Fibroblast of the conjunctiva (primary cell): ENCODE measurements at places on chromosomes 5 and 9.
A peak's percentile ranks its signal among the peaks of the same experiment; 100 is the strongest.

GRCh38 chr5:62093976-62094375, 212.0 kb upstream of the KIF2A start:
- peak; percentile 26 for DNase-seq

- DNase-seq = no peak
These were observed 174.1 kb downstream of the TLE4 start for GRCh38 chr9:79745752-79746336.

DNA sequence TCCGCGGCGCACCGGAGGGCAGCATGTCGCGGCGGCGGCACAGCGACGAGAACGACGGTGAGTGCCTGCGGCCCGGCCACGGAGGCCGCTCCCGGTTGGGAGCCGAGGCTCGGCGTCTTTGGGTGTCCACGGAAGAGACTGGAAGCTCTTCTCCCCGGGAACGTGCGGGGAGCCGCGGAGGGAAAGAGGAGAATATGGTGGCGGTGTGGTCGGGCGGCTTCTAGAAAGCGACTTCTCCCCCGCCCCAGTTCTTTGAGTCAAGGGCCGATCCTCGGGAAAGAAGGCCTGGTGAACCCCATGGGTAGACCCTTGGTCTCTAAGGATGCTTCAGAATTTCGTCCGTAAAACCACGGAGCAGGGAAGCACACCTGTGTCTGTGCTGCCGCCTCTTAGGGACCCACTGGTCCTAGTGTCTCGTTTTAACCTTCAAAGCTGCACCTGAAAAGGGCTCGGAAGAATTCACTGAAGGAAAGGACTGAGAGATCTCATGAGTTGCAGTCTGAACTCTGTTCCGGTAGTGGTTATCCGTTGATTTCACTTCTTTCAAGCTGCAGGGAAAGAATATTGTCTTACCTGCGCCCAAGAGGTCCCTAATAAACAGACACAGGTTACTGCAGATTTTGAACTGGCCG, 354 bp downstream of the NCBP1 start:
- DNase-seq = no peak

GRCh38 chr5:153818626-153819025, 220.1 kb downstream of the FAM114A2 start:
- no peak for DNase-seq

GRCh38 chr5:106637275-106637674, 1033.5 kb downstream of the EFNA5 start:
- no peak for DNase-seq

DNA sequence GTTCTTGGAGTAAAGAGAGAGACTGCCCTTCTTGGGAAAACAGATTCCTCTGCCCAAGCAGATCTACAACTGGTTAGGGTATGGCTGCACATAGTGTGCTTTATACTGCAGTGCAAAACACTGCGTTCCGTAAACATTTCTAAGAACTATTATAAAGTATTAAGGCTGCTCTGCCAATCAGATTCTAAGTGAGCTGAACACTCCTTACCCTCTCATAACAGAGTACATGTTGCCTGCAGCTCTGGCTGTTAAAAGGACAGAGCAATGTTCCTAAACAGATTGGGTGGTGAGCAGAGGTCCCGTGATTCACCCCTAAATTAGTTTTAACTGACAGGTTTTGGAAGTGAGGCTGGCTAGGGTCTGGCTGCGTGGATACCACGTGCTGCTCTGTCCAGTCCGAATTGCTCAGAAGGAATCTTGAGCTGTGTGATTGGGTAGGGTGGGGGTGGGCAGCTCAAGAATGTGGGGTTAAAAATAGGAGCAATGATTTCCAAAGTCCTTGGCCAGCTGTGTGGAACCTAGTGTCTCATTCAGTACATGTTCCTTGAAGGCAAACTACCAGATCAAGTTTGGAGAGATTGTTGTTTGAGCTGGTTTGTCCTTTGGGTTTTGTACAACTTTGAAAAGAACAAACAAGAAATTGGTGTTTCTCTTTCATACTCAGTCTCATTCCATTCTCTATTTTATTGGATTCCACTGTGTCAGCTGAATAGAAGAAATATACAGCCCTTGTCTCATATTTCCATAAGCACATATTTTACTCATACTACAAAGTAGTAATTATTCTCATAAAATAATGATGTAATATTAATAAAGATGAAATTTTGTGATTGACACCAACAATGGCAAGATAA, 497.6 kb upstream of the CD180 start:
- DNase-seq = peak; percentile 27

DNA sequence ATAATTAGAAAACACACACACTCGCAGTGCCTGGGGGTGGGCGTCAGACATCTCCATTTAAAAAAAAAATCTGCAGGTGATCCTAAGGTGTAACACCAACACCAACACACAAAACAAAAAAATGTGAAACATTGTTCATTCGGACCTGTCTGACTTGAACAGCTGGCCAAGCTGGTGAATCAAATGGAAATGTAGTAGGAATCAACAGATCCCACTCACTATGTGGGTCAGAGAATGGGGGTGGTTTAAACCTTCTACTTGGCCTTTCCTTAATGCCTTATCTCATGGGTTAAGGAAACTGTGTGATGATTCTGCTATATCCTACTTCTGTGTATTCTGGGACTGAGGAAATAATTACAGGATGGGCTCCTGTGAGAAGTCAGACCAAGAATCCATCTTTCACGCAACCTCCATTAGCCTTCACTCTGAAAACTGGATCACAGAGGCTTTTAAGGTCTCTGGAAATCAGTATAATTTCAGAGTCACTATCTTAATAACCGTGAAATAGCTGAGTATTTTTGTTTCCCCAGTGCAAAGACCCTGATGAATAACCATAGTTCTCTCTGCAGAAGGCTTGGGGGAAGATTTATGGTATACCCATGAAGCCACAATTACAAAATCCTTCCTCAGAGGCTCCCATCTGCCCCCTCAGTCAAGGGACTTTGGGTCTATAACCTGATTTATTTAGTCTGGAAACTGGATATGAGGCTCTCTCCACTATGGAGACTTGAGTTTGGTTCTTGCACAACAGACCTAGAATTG, 17.2 kb upstream of the MCCC2 start:
- DNase-seq = no peak

DNA sequence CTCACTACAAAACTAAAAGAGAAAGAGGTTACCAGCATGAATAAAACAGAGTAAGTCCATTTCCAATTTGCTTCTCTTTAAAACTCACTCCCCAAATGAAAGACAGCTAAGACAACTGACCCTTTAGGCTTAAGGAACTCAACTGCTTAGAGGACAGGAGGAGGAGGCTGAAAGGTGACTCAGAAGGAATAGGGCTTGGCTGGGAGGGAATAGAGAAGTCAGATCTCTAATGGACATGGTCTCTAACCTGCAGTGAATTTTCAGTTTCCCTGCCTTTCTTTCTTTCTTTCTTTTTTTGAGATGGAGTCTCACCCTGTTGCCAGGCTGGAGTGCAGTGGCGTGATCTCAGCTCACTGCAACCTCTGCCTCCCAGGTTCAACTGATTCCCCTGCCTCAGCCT, 261.8 kb upstream of the CLINT1 start:
- DNase-seq = no peak

DNA sequence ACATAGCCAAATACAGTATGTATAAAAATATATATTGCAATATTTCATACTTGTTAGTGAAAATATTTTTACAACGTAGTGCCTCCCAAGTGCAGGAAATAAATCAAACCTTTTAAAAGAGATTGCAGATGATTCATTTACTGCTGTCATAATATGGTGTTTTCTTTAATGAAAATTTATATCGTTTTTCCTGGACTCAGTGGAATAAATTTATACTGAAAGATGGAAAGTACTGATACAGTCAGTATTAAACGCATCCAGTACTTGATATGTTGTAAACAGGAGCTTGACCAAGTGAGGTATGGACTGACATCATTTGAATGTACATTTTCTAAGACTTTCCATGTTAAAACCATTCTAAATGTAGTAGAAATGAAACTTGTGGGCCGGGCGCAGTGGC, 143.4 kb upstream of the ZNF608 start:
- DNase-seq = no peak

GRCh38 chr5:62268234-62268633, 37.8 kb upstream of the KIF2A start:
- DNase-seq = no peak

DNA sequence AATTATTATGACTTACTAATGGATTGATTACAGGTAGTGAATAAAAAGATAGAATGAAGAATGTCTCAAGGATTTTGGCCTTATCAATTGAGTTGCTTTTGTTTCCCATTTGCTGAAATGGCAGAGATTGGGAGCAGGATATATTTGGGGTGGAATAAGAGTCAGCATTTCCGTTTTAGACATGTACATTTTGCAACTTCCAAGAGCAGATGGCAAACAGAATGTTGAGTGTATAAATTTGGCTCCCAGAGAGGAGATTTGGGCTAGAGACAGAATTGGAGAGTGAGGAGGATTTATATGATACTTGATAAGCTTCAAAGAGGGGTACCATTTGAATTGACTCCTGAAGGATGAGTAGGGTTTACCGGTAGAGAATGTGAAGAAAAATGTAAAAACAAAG, 437.9 kb upstream of the PAPPA start:
- DNase-seq = no peak

- peak; percentile 14 for DNase-seq
These were observed 1.7 kb upstream of the ACTL7A start for GRCh38 chr9:108860354-108860753.

GRCh38 chr9:109859447-109859846, 79.4 kb downstream of the PALM2AKAP2 start:
- DNase-seq = no peak

DNA sequence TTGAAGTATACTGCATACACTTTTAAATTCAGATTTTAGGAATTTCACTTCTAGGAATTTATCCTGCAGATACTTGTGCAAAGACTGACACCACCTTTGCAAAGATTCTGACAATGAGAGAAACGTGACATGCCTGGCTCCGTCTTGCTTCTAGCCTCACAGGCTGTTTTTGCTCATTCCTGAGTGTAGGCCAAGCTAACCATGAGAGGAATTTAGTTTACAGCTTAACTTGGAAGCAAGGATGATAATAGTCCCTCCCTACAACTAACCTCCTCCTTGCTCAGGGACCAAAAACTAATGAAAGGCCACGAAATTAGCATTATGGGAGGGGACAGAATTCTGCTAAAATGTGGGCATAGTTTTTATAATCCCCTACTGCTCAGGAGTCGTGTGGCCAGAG, 31.1 kb downstream of the C5orf22 start:
- no peak for DNase-seq

- DNase-seq = no peak
These were observed 38.1 kb upstream of the ZCCHC7 start for GRCh38 chr9:37082214-37082765.

GRCh38 chr5:31763424-31763823, 124.5 kb downstream of the PDZD2 start:
- no peak for DNase-seq

GRCh38 chr9:81112627-81113452, 576.5 kb downstream of the TLE1 start:
- no peak for DNase-seq

GRCh38 chr5:1652873-1653697, 129.3 kb upstream of the LPCAT1 start:
- DNase-seq = no peak
